ENCODE measurements at places on chromosomes 11 and 22.

- H3K27ac ChIP-seq = no peak overlapping the region
- no peak for DNase-seq
- H3K4me1 ChIP-seq = no peaks in the 10 kb centered on the region
- H3K4me3 ChIP-seq = no peak overlapping the region
- no peaks in the 10 kb centered on the region for H3K36me3 ChIP-seq
- H3K27me3 ChIP-seq = no peaks in the 10 kb centered on the region
These were observed 28.4 kb upstream of the PPP6R3 start for GRCh38 chr11:68431984-68432645.

DNA sequence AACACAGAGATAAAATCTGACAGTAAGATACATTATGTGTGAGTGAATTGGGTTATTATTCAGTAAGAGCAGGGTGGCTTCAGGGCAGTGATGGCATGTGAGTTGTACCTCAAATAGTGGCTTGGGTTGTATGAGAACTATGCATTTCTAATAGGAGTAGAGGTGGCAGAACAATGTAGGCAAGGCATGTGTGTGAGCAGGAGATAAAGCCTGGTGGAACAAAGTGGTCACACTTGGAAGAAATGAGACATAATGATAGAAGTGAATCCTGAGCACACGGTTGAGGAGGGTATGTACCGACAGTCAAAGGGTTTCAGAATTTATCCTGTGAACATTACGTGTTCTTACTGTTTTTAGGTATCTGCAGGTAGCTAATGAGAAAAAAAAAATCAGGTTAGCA is 159.3 kb downstream of the CASP12 start:
- H3K27me3 ChIP-seq = no peaks in the 10 kb centered on the region
- DNase-seq = no peak
- H3K27ac ChIP-seq = no peak overlapping the region
- no peak overlapping the region for H3K4me3 ChIP-seq
- no peaks in the 10 kb centered on the region for H3K36me3 ChIP-seq

DNA sequence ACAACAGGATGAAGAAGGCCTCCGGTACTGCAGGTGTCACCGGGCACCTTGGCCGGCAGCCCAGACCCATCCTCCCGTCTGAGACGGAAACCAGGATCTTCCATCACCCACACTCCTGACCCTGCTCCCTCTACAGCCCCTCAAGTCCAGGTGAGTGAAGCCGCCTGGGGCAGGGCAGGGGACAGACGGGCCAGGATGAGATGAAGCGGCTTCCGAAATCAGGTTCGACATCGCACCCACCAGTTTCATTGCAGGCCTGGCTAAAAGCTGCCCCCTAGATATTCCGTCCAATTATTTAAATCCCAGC is 639.1 kb downstream of the TBC1D22A start:
- H3K36me3 ChIP-seq = no peaks in the 10 kb centered on the region
- no peaks in the 10 kb centered on the region for H3K4me1 ChIP-seq
- DNase-seq = no peak
- no peak overlapping the region for H3K27ac ChIP-seq
- H3K27me3 ChIP-seq = no peaks in the 10 kb centered on the region

- H3K4me3 ChIP-seq = no peak overlapping the region
- H3K27me3 ChIP-seq = no peaks in the 10 kb centered on the region
- no peak for DNase-seq
- no peak overlapping the region for H3K27ac ChIP-seq
These were observed 7.6 kb upstream of the TMPRSS6 start for GRCh38 chr22:37117092-37117491.

- H3K27ac ChIP-seq = no peak overlapping the region
- DNase-seq = no peak
- H3K27me3 ChIP-seq = no peaks in the 10 kb centered on the region
These were observed 213.6 kb upstream of the SESN3 start for GRCh38 chr11:95444309-95445241.

Measured in CD8-positive, alpha-beta memory T cell (primary cell).